ENCODE measurements at places on chromosomes 4 and X. TPM values are rescaled to one million over a fixed set of nuclear protein-coding genes. Genes with fewer than 3 reads are reported as not detected.

CXCL8 gene
- total RNA-seq: 2.1 TPM

BEND2 gene
- total RNA-seq: not detected

CHM gene
- 19.4 TPM for total RNA-seq

KIT gene
- 1.3 TPM for total RNA-seq

UNC5C gene
- 3.3 TPM for total RNA-seq

SPARCL1 gene
- 0.13 TPM for total RNA-seq

CDS1 gene
- total RNA-seq: 0.25 TPM

TFDP3 gene
- total RNA-seq: not detected

BST1 gene
- total RNA-seq: 15.4 TPM

TMEM144 gene
- total RNA-seq: 4.4 TPM

OTC gene
- not detected for total RNA-seq

ARHGEF6 gene
- total RNA-seq: 14.2 TPM

DNAAF6 gene
- total RNA-seq: not detected

GPRASP3 gene
- 3.8 TPM for total RNA-seq

Measured in aortic smooth muscle cell (primary cell).